Activated CD4-positive, alpha-beta T cell treated with anti-CD3 and anti-CD28 coated beads, Interleukin-2, amount 50 U/mL, for 48 hours (primary cell): ENCODE measurements at places on chromosomes 6 and 20.
A peak's percentile ranks its signal among the peaks of the same experiment; 100 is the strongest.

DNA sequence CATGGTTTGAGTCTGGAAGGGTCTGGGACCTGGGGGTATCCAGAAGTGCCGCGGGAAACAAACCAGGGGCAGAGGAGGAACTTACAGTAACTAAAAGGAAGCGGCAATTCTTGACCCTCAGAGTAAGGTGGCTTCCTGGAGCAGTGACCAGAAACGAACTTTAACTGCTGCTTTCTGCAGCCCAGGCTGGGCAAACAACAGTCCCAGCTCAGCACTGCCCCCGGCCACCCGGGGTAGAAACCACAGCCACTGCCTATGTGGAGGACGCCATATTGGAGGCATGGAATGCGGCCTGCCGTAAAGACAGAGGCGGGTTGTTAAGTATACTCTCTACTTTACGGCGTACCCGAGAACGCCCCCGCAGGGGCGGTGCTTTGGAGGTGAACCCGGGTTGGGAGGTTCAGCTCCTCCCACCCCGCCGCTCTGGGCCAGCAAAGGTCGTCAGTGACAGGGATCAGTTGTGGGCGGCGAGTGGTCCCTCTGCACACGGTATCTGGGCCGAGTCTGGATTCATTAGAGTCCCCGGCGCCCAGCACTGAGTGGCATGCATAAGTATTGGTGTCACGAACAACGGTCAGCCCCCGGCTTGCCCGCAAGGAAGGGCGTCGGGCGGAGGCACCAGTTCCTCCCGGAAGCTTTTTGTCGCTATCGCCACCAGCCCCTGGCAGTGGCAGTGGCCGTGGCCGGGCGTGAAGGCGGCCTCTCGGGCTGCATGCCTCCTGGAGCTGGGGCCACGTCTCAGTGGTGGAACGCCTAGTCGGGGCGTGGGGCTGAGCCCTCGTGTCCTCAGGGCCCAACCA lies at the start of gene PDSS2:
Gene PDSS2 (minus strand): TSS at position 282 of the 800 bp plus-strand sequence. CDS start 279 bp downstream, at position 3.
- DNase-seq: peak; percentile 100

DNA sequence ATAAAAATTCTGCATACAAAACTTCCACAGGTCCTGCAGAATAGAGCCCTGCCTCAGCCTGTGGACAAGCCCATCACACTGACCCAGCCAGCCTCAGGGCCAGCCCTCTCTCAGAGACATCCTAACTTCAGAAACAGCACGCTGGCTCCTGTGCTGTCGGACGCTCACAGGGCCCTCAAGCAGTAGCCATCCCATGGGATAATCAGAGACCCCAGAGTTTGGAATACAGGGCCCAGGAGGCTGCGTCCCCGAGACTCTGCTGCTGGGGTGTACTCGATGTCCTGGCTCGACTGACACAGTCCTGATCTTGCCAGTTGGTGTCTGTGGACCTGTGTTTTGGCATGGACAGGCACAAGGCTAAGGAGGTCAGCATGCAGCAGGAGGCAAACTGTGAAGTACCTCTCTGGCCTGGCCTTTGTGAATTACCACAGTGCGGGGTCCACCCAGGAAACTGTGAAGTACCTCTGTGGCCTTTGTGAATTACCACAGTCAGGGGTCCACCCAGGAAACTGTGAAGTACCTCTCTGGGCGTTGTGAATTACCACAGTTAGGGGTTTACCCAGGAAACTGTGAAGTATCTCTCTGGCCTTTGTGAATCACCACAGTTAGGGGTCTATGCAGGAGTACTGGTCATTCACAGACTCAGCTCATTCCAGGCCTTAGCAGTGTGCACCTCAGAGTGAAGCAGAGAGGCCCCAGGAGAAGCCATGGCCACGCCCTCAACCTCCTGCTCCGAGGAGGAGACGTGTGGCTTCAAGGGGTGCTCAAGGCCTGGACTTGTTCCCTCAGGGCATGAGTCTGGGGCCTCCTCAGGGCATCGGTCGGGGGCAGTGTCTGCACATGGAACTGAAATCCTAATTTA lies 212.4 kb downstream of the SYNDIG1 start:
- DNase-seq: no peak

- DNase-seq: no peak
These were observed 51.2 kb downstream of the YTHDF1 start for GRCh38 chr20:63164484-63165355.

DNA sequence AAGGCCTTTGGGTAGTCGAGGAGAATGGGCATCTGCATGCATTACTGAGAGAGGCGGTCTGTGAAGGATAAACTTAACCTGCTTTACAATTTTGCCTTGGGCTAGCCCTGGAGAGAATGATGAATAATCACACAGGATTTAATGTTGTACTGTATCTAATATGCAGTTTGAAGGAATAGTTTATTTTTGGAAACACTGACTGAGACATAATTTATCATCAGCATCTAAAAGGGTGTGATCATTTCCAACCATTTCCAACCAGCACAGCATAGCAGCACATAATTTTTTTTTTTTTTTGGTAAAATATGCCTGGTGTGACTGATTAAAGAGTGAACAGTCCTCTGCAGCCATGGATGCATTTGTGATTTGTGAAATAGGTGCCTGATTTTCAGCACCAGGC lies 519.5 kb downstream of the PHF3 start:
- no peak for DNase-seq

DNA sequence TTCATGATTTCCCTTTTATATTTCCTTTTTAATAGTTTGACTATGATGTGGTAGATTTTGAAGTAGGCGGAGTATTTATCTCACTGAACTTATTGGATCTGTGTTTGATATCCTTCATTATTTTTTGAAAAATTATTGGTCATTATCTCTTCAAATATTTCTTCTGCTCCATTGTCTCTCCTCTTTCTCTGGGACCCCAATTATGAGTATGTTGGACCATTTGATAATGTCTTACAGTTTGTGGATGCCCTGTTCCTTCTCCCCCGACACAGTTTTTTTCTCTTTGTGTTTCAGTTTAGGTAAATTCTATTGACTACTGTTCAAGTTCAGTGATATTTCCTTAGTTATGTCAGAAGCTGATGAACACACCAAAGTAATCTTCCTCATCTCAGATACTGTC lies 49.4 kb upstream of the COL10A1 start:
- DNase-seq: no peak

DNA sequence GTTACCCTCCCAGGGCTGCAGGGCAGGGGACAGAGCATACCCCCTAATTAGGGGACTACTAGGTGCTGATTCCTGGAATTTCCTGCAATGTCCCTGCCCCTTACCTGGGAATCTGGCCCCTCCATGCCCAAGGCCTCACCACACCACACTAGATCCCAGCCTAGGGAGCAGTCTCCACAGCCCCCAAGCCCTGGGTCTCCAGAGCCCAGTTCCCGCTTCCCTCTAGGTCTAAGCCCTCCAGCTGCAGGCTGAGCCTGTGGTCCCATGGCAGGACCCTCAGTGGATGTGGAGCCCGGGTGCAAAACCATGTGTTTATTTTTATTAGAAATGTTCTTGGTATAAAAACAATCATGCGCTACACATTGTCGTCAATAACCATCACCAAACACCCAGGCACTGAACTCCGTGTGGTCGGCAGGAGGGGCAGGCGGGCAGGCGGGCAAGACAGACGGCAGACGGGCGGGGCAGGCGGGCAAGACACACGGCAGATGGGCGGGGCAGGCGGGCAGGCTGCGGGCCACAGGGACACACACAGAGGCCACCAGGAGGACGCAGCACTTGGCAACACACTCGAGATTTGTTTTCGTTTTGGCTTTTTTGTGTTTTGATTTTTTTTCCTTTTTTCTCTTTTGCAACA lies 124.2 kb downstream of the GRM4 start:
- DNase-seq: no peak

- DNase-seq: no peak
These were observed 2.9 kb downstream of the LAMA5 start for GRCh38 chr20:62363920-62364851.

DNA sequence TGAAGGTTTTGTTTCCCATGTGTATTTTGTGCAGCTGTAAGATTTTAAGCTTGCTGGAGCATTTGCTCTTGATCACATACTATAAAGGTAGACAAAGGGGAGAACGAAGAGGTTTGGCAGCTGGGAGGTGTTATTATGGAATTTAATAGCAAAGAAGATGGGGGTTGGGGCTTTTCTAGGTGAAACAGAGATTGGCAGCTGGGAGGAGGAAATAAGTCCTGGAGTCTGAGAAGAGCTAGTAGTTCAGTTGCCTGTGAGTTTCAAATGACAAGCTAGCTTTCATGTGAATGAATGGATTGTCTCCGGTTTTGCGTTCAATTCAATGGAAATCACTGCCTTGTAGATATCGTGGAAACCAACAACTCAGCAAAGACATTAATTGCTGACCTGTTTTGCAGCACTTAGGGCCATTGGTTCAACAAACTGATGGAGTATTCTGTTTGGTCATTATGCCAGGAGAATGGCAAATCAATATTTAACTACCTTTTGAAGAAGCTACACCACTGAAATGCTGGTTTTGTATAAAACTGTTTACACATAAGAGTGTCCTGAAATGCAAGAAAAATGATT lies 38.1 kb upstream of the FLRT3 start:
- no peak for DNase-seq

GRCh38 chr20:64103871-64104666 lies 3.3 kb downstream of the NPBWR2 start:
- no peak for DNase-seq

GRCh38 chr6:68834551-68834950 lies 199.5 kb downstream of the ADGRB3 start:
- DNase-seq: no peak

- no peak for DNase-seq
These were observed 6.4 kb downstream of the NPEPL1 start for GRCh38 chr20:58698741-58699622.

DNA sequence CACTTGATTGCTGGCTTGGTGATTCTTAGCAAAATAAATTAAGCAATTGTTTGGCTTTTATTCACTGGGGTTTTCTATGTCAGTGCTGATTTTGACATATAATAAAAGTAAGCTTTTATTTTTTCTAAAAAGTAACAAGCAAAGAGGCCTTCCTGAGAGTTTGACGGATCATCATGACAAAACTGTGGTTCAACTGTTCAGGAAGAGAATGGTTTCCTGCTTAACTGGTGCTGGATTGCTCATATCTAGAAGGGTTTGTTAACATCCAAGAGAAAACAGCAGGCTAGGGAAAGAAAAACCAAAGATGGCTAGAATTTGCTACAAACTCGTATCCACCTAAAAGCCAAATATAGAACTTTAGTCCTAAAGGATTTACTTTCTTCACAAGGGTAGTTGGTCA lies 21.2 kb downstream of the SERPINB1 start:
- DNase-seq: no peak

GRCh38 chr20:5788385-5788895 lies 38.2 kb downstream of the SHLD1 start:
- peak; percentile 77 for DNase-seq

GRCh38 chr6:138987643-138988468 lies at the start of gene REPS1:
Gene REPS1 (minus strand): TSS chr6:138988253. CDS start chr6:138987682, 571 bp downstream.
- DNase-seq: peak; percentile 91

DNA sequence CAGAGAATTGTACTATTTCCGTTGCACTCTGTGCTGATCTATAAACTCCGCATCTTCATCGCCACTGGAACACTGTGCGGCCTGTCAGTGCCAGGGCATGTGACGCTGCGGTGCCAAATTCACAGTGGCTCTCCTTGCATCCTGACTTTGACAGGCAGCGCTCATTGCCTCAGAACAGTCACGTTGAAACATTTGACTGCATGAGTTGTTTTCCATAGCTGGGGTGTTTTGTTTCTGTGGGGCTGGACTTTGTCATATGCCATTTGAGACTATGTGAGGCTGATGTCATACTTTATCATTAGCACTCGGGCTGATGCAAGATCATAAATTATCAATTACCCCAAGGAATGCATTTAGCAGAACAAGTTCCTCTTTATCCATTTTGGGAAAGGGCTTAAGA lies 32.7 kb downstream of the CFAP61 start:
- DNase-seq: no peak

GRCh38 chr6:15477746-15478145 lies 185.1 kb downstream of the DTNBP1 start:
- no peak for DNase-seq
